Vagina (tissue), 2 donors: ENCODE measurements at places on chromosomes 4 and X. TPM values are rescaled to one million over a fixed set of nuclear protein-coding genes. Genes with fewer than 3 reads are reported as not detected.

Gene DMRTC1B
- total RNA-seq, result not detected

Gene MAGIX
- 2.2 TPM for total RNA-seq

Gene SULT1B1
- 1.7 TPM for total RNA-seq

Gene NR3C2
- total RNA-seq, result 9.6 TPM

Gene ERVMER34-1
- 2.7 TPM for total RNA-seq

Gene BBS12
- total RNA-seq, result 2.2 TPM

Gene MID1
- total RNA-seq, result 16.2 TPM

DNA sequence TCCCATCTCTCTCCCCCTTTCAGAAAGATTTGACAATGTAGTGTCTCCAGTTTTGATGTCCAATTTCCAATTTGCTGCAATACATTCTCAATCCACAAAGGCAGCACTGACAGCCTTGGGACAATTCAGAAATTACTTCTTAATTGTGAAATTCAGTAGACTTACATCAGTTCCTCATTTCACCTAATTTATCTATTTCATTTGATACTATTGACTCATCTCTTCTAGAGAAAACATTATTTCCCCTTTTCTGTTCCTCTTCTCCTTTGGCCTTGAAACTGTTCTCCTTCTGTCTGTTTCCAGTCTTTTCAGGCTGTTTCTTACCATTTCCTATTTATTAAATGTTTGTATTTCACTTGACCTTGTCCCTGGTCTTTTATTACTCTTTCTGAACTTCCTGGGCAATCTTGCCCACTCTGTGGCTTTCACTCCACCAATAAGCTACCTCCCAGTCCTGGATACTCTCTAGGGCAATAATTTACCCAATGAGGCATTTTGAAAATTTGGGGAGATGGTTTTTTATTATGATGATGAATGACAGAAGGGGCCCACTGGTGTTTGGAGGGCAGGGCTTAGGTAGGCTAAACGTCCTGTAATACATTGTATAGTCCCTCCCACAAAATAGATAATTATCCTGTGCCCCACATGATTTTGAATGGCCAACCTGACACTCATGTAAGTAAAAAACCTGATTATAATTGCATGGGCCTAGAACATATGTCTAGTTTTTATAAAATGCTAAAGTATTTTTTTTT is 498.0 kb upstream of the BOD1L1 start:
- DNase-seq, result no peak

GRCh38 chr4:73669410-73670183 is 49.4 kb upstream of the RASSF6 start:
- no peak for DNase-seq

GRCh38 chr4:71156616-71157015 is 163.2 kb downstream of the DCK start:
- DNase-seq, result no peak

DNA sequence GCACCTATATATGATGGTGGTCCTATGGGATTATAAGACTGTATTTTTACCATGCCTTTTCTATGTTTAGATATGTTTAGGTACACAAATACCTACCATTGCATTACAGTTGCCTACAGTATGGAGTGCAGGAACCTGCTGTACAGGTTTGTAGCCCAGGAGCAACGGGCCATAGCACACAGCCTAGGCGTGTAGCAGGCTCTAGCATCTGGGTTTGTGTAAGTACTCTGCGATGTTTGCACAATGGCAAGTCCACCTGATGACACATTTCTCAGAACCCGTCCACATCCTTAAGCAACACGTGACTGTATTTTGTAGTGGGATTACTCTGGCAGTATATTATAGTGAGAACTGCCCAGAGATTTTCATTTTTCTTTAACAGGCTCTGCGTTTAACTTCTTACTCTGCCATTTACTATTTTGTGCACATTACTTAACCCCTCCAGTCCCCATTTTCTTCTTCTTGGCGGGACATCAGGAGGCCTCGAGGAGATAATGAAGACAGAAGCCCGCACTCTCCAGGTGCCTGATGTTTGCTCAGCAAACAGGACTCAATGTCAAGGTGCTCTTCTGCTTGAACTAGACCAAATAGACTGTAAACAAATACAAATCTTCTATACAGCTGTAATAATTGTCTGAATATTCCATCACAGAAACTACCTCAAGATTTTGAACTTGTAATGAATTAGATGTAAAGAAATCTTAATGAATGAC is 102.0 kb upstream of the PDLIM3 start:
- no peak for DNase-seq

GRCh38 chr4:124025428-124025827 is 628.8 kb downstream of the SPRY1 start:
- no peak for DNase-seq

DNA sequence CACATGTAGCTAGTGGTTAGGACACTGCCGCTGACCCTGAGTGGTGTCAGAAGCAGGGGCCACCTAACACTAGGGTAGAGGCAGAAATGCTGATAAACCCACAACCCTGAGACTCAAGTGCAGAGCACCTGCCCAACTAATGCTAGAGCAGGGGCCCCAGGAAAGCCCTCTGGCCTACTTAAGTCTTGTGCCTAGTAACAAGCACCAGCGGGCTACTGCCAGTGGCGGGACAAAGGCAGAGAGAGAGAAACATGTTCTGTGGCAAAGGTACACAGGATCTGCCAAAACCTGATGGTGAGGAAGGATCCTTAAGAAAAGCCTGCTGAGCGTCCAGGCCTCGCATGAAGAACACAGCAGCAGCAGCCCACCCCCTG is 172.4 kb downstream of the PRDM5 start:
- DNase-seq, result no peak

DNA sequence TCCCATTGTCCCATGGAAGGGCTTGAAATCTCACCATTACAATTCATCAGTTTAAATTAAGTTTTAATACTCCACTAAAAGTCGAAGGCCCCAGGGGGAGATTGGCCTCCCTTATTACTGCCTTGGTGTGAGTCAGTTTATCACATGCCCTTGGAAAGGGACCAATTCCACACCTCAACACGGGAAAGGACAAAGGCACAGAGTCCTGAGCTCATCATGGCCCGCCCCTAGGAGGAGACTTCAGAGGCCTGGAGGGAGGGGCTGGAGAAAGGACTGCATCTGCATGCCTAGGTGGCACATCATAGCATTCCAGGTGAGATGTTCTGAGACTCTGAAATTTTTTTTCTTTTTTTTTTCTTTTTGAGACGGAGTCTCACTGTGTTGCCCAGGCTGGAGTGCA is 2.8 kb upstream of the SEL1L3 start:
- no peak for DNase-seq

GRCh38 chr4:105280338-105281123 is 133.9 kb downstream of the TET2 start:
- no peak for DNase-seq

DNA sequence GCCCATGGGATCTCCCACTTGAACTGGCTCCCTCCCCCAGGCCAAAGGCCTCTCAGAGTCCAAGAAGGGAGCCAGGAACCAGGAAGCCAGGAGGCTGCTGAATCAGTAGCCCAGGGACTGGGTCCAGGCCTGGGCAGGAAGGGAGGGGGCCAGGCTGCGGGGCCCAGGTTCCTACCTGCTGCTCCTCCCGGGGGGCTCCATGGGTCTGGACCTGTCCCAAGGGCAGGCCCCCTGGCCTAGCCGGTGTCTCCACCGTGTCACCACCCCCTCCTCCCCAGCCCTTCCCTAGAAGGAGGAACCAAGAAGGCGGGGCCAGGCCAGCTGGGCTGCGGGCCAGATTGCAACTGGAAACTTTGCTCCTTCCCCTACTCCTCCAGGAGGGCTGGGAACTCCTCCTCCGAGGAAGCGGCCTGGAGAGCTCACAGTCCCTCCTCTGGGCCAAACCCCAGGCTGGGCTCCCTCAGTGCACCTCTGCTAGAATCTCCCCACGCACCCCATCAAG is at the start of gene IQSEC2:
Gene IQSEC2 (minus strand): TSS at position 264 of the 502 bp plus-strand sequence.
- no peak for DNase-seq

DNA sequence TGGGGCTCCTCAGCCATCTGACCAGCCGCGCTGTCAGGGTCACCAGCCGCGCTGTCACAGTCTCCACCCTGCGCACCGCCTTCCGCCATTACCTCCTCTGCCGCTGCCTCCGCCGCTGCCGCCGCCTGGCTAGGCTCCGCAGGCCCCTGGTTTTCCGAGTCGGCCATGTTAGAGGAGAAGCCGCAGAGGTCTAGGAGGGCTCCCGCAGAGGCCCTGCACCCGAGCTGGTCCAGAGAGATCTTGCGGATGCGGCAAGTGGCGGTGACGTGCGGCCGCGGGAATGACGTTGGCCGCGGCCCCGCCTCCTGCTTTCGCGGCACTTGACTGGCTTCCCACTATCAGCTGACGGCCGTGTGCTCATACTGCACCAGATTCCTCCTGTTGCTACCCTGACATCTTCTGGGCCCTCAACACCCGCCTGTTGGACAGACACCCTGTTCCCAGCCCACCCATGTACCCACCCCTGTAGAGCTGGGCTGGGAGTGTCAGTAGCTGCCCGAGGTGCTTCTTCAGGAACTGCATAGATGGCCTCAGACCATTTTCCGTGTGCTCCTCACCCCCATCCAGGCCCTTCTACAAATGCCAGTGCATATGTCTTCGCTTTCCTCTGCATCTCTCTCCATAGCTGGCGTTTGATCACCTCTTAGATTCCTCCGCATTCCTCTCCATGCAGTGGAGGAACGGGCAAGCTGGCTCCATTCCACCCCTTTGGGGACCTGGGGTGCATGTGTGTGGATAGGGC is at the start of gene NAP1L5:
Gene NAP1L5 (minus strand): TSS at position 242 of the 742 bp plus-strand sequence. CDS start 75 bp downstream, at position 167.
- no peak for DNase-seq

DNA sequence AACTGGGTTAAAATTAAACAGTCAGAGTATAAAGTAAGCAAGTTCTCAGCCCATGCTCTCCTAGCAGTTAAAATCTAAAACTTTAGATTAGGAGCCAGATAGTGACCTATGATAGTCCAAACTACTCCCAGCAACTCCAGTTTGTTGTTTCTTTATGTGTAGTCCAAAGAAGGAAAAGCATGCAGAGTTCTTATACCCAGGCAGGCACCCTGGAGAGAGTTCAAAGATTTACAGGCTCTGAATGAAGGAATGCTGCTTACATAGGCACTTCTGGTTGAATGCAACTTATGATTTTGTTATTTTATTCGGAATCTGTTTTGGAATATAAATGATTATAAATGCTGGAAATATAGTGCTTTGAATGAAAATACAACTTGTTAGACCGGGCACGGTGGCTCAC is 67.2 kb downstream of the GPAT3 start:
- no peak for DNase-seq

DNA sequence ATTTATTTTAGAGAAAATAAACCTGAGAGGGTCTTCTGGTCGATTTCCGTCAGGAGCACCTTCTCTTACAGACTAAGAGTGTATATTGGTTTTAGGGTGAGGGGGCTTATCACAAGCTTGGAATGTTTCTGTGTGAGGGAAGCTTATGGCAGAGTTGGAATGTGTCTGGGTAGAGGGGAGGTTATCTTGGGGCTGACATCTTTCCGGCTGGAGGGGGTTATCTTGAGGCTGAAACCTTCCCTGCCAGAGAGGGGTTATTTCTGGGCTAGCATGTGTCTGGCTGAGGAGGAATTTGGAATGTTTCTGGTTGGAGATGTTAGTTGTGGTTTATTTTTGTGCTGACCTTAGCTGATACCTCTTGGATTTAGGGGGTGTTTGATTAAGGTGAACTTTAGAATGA is 1312.1 kb downstream of the ADGRL3 start:
- DNase-seq, result no peak

DNA sequence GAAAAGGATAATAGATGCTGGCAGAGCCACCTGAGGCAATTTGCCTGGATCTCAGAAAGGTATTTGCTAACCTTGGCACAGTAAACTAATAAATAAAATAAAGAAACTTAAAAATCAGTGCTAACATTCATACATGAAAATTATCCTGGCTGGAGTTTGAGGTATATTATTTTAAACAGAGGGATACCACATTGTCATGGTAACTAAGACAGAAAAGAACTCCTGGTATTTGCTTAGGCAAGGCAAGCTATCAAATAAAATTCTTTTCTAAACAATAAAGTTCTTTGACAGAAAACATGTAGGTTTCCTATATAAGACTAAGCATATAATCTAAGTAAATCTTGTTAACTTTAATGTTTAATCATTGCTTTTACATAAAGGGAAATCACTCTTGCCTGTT is 218.8 kb downstream of the MAGEB17 start:
- no peak for DNase-seq

DNA sequence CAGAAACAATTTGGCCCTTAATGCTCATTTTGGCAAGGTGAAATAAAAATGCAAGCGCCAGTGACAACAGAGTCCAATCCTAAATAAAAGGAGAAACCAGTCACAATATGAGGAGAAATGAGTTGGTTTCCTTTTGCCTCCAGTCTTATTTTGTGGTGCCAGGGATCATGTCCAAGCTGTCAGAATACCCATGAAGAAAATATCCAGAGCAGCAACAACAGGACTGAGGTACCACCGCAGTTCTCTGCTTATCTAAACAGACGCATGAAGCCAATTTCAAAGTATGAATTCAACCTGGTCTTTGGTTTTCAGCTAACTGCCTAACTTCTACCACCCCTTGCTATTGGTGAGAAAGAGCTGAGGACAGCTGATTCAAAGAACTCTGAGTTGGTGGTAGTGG is 199.9 kb upstream of the MAGEB2 start:
- DNase-seq, result no peak

DNA sequence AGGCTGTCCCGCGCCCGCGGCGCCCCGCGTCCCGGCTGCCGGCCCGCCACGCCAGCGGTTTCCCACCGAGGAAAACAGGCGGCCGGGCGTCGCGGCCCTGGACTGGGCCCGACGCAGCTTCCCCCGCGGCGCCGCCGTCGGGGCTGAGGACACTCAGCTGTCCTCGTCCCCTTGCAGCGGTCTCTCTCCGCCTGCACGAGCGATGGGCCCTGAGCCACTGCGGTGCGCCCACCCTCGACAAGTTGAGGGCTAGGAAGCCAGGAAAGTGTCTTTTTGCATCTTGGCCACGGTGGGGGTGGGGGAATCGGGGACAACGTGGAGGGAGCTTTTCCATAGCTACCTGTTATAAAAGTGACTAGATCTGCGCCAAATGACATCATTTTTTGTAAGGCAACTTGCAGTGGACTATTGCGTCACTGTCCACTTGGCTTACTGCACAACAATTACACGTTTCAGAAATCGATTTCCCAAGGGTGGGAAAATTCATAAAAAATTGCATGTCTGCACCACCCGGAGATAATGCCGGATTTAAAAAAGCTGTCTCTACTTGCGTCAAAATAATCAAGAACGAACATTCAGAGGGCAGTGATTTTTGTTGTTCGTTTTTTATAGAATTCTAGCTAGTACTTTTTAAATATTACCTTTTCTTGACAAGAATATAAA is 1.1 kb downstream of the KLHL15 start:
- DNase-seq, result no peak

DNA sequence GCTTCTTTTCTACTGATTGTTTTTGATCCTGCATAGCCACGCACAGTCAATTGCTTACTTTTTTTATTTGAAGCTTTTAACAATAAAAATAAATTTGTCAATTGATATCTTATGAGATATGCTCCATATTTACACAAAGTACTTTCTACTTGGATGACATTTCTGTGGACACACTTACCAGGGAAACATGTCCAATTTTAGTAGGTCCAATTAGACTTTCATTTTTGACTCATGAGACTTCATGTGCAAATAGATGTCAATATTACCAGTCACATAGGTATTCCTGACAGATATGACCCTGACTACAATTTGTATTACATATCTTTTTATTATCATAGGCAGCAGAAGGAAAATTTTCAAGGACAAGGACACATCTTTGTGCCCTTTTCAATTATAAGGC is 219.9 kb upstream of the ANKRD50 start:
- DNase-seq, result no peak

- DNase-seq, result no peak
Observed at GRCh38 chr4:15244354-15244753, 183.5 kb upstream of the C1QTNF7 start.
